ENCODE measurements at places on chromosomes 5 and 9.

GRCh38 chr9:3698076-3698475 lies 172.3 kb upstream of the RFX3 start:
- DNase-seq: no peak

- no peak for DNase-seq
Measured at GRCh38 chr9:133656211-133657119, 20.3 kb downstream of the DBH start.

GRCh38 chr5:24773261-24773660 lies 128.5 kb upstream of the CDH10 start:
- no peak for DNase-seq

- DNase-seq: no peak
Measured at GRCh38 chr5:115892021-115892420, 50.3 kb downstream of the AP3S1 start.

GRCh38 chr5:123997462-123998215 lies 485.7 kb downstream of the CSNK1G3 start:
- no peak for DNase-seq

DNA sequence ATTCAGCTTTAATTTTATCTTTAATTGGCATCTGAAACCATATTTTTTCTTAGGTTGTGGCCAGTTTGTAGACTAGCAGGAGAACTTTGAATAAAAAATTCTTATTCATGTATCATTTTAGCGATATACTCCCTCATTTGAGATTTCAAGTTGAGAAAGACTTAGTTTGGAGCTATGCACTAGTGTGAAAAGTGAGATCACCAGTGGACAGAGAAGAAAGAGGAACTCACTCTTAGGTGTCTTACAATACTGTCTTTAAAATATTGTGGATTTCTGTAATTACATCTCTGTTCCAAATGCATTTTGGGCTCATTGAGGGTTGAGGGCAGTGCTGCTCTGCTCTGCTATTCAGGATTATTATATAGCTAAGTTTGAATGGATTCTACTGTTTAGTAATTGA lies 54.7 kb downstream of the NAA35 start:
- DNase-seq: no peak

DNA sequence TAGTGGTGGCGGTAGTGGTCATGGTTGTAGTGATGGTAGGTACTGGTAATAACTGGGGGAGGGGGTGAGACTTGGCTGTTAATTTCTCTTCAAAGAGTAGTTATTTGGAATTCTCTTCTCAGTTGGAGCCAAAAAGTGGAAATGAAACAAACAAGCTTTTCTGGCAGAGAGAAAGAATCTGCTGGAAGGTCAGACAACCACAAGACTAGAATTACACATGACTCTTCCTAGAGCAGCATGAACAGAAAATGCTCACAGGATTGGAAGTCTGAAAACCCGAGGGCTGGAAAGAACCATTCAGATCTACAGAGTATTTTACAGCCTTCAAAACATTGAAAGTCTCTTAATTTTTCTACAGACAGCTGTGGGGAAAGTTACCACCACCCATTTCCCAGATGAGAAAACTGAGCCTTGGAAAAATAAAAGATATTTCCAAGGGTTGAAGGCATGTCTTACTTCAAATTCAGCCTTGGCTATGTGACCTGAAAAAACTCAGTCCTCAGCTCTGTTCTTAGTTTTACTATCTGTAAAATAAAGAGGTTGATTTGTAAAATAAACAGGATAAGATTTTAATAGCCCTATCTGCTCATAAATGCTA lies 42.9 kb upstream of the TRIM32 start:
- DNase-seq: no peak

GRCh38 chr5:36692791-36693763 lies 86.7 kb downstream of the SLC1A3 start:
- DNase-seq: no peak

GRCh38 chr9:78541868-78542443 lies 245.0 kb downstream of the PSAT1 start:
- DNase-seq: no peak

DNA sequence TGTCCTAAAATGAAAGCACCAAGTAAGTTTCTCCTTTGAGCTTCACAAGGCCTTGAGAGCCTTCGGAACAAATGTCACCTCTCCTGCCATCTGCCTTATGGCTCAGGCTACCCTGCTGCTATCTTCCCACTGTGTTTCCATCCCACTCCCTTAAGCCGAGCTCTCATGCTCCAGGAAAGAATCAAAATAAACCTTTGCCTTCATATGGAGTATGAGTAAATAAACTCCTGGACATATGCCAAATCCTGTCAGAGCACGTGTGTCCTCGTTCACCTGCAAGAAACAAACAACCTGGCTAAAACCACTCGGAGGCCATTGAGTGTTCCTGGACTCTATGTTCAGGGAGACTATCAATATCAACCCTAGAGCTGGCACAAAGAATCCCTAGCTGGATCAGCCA lies 122.3 kb upstream of the CCDC112 start:
- no peak for DNase-seq

DNA sequence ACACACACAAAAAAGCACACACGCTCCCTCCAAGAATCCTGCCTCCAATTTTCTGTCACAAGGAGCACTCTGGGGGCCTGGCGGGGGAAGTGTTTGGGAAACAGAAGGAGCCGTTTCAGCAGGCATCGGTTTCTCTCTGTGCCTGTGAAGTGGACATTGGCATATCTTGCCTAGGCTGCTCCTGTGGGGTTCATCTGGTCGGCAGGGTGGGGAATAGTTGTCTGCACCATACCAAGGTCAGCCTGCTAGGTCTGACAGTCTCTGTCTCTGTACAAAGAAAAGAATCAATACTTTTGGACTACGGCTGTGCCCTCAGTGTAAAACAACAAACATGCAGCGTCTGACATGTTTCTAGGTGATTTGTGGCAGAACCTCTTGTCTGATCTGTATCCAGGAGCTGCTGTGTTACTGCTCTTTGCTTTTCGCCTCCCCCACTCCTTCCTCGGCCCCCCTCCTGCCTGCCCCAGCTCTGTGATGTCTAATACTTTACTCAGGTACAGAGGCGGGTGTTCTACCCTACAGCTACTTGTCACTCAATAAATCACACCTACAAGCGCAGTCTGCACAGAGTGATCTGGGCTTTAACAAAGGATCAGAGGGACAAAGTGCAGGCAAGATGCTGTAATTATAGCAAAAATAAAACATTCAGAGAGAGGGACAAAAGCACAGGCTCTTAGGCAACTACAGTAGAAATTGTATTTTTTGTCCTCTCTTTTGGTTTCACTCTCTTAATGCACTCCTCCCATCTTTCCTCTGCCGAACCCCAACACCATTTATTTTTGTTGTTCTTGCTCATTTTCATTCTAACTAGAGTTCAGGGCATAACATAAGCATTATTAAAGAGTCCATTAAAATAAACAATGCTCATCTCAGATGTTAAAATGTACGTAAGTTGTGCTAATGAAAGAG lies 216.7 kb downstream of the BNC2 start:
- DNase-seq: no peak

- no peak for DNase-seq
Measured at GRCh38 chr5:116892993-116893392, 318.4 kb upstream of the SEMA6A start.

DNA sequence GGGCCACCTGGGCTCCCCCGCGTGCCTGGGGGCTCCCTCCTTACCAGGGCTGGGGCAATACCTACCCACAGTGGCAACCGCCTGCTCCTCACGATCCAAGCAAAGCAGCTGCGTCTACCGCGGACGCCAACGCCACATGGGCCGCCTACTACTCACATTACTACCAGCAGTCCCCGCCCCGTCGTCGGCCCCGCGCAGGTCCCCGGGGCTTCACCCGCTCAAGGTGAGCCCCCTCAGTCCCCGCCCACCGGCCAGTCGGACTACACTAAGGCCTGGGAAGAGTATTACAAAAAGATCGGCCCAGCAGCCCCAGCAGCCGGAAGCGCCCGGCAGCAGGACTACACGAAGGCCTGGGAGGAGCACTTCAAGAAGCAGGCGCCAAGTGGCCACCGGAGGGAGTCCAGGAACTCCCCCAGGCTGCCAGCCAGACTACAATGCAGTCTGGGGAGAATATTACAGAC lies 106.0 kb upstream of the MTAP start:
- no peak for DNase-seq

DNA sequence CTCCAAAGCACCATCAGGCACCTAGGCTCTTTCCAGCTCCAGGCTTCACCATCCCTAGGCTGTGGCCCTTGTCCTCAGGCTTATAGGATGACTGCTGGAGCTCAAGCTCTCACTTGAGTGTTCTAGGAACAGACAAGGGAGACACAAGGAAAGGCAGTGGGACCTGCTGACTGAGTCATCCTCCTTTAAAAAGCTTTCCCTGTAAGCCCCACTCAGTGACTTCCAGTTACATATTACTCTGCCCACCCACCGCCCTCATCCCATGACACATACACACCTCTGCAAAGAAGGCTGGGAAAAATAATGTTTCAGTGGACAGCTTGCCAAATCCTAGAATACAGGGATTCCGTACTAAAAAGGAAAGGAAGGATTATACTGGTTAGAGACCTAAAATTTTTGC lies 154.2 kb upstream of the ZNF366 start:
- DNase-seq: no peak

DNA sequence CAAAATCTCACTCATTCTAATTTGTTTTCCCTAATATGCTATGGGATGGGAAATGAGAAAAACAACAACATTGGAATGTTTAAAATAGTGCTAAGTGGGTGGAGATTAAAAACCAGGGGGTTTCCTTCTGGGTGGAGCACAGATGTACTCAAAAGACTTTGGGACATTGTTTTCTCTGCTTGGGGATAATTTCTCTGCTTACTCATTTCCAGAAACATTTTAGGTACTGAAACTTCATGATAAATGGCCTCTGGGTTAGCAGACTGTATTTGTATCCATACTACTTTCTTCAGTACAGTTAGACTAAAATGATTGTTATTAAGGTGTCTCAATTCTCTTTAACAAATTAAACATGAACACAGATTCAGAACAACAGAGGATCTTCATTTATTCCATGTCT lies 17.4 kb downstream of the ELOVL7 start:
- no peak for DNase-seq

DNA sequence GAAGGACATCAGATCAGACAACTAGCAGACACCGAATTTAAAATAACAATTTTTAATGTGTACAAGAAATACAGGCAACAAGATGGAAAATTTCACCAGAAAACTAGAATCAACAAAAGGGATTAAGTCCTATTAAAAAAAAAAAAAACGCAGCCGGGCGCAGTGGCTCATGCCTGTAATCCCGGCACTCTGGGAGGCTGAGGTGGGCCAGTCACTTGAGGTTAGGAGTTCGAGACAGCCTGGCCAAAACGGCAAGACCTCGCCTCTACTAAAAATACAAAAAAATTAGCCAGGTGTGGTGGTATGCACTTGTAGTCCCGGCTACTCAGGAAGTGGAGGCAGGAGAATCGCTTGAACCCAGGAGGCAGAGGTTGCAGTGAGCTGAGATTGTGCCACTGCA lies 64.3 kb upstream of the UBAC1 start:
- DNase-seq: no peak

GRCh38 chr9:10339152-10339551 lies 273.6 kb downstream of the PTPRD start:
- no peak for DNase-seq

DNA sequence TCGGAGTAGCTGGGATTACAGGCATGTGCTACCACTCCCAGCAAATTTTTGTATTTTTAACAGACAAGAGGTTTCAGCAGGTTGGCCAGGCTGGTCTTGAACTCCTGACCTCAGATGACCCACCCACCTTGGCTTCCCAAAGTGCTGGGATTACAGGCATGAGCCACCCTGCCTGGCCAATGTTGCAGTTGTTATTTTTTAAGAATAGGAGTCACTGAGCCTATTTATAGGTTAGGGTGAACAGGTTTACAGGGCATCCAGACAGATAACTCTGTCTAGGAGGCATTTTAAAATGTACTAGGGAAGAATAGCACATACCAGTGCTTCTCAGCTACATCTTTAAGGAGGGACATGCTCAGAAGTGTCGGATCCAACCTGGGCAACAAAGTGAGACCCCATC lies 60.1 kb upstream of the BNC2 start:
- no peak for DNase-seq

GRCh38 chr5:98349251-98349989 lies 424.0 kb upstream of the RGMB start:
- peak; percentile 20 for DNase-seq

- DNase-seq: no peak
Measured at GRCh38 chr9:113577525-113578261, 114.2 kb downstream of the RGS3 start.

- DNase-seq: no peak
Measured at GRCh38 chr9:127905788-127906191, 6.4 kb upstream of the ST6GALNAC6 start.

- peak; percentile 22 for DNase-seq
Measured at GRCh38 chr5:33854733-33855151, 37.0 kb downstream of the ADAMTS12 start.

DNA sequence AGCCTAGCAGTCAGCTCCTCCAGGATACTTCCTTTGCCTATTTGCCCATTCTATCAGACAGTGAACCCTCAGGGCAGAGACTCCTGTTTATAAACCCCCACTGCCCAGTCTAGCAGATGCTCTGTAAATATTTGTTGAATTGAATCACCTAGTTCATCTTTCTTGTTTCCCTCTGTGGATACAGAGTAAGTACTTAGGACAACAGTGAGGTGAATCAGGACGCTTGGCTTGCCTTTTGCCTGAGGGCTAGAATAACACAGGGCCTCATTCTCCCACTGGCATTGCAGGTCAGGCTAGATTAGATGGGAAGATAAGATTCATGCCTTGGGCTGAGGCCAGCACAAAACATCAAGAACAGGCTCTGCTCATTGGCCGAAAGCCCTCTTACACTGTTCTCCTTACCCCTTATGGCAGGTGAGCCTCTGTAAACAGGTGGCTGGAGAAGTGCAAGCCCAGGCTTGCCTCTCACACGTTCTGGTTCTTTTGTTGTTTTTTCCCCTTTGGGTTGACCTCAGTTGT lies 22.2 kb downstream of the TNFSF8 start:
- peak; percentile 68 for DNase-seq

GRCh38 chr5:100841358-100842076 lies 61.6 kb downstream of the ST8SIA4 start:
- DNase-seq: no peak

GRCh38 chr9:20207176-20207575 lies 415.1 kb downstream of the MLLT3 start:
- no peak for DNase-seq

- no peak for DNase-seq
Measured at GRCh38 chr9:98894761-98895160, 48.9 kb upstream of the COL15A1 start.

DNA sequence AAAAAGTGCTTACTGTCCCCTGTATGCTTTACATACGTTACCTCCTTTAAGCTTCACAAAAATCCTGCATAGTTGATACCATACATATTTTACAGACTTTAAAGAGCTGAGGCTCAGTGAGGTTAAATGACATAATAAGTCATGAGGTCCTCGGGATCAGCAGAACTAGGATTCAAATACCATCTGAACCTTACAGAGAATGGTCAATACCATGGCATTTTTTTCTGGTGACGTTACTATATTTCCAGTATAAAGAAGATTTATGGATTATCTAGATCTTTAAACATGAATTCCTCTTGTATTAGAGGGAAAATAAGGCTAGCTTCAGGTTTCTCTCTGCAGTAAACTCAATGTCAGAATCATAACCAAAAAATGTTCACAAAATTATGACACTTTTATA lies 153.7 kb upstream of the GPR151 start:
- no peak for DNase-seq
